ENCODE measurements at places on chromosomes 11 and 22.

- DNase-seq, result no peak
These were observed 2.8 kb downstream of the PARVB start for GRCh38 chr22:44026630-44027511.

GRCh38 chr11:116386118-116386699, 386.6 kb downstream of the BUD13 start:
- DNase-seq, result peak; percentile 18

GRCh38 chr11:107565219-107565937, at the start of gene ALKBH8:
TSS of gene ALKBH8 (minus strand) at chr11:107565735. CDS start at chr11:107560893, 4,842 bp downstream.
- peak; percentile 70 for DNase-seq

- DNase-seq, result no peak
These were observed at the start of gene XKR3 for GRCh38 chr22:16824716-16825687. TSS of gene XKR3 (minus strand) at chr22:16825411. CDS start at chr22:16808073, 17,338 bp downstream.

DNA sequence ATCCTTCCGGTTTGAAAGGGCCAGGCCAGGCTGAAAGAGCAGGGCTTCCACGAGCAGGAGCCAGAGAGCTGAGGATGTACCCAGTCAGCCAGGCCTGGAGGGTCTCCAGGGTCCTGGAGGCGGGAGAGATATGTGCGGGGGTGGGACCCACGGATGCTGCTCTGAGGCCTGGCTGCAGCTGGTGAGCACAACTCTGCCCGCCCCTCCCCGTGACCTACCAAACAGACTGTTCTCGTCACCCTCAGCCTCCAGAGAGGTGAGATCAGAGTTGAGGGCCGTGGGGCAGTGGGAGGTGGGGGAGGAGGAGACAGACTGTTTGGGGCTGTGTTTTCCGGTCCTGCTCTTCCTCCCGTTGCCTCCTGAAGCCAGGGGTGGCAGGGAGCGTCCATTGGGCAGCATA, 42.2 kb downstream of the TRIOBP start:
- DNase-seq, result no peak

DNA sequence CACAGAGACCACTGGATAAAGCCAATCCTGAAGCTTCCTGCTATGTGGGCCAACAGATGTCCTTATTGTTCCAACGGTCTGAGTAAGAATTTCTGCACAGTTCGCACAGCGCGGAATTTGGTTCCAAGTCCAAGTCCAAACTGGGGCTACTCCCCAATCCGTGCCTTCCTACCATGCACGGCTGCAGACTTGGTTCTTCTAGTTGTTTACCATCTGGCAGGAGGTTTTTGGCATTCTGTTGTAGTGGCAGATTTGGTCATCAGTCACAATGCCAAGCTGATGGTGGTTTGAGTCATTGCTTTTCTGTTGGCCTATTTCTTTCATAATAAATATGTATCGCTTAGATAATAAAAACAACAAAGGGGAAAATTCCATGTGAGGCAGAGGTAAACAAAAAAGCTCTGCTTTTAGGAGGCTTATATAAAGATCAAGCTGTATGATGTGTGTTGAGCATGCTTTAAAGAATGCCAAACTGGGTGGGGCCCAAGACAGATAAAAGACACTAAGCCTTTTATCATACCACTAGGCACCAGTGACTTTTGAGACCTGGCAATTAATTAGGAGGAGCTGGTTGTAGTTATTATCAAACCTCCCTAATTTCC, 52.5 kb upstream of the SYN3 start:
- DNase-seq, result peak; percentile 1

GRCh38 chr22:46023558-46023981, 46.6 kb upstream of the WNT7B start:
- no peak for DNase-seq

- no peak for DNase-seq
These were observed 3.5 kb downstream of the C11orf91 start for GRCh38 chr11:33696931-33697638.

- no peak for DNase-seq
These were observed 25.3 kb upstream of the CBX7 start for GRCh38 chr22:39177791-39178190.

- DNase-seq, result no peak
These were observed 1.6 kb downstream of the RNASEH2C start for GRCh38 chr11:65718964-65719492.

- DNase-seq, result no peak
These were observed 32.6 kb upstream of the APOA1 start for GRCh38 chr11:116870054-116870453.

DNA sequence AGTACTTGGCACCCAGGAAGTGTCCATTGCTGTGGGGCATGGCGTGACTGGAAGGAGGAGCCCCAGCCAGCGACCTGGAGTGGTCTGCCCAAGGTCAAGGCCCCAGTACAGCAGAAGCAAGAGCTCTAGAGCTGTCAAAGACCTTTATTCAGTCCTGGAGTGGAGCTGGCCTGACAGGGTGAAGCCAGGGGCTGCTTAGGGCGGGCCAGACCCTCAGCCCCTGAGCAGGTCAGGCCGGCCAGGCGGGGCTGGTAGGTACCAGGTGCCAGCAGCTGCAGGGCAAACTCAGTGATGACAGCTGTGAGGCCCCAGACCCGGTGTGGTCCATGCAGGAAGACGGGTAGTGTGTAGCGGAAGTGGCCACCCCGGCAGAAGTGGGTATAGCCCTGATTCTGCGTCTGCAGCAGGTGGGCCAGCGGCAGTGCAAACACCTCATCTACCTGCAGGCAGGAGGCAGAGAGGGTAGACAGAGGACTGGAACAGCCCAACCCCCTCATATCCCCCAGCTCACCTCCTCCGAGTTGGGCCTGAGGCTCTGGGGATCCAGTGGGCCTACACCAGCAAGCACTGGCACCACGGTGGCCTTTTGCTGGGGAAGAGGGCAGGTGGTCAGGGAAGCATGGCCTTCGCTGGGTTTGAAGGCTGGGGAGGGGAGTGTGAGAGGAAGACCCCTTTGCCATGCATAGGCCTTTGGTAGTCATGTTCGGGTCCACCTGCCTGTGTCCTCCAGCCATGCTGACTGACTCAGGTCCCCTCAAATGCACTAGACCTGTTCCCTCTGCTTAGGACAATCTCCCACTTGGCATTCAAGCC, 1.7 kb downstream of the NUDT8 start:
- no peak for DNase-seq

GRCh38 chr11:81707881-81708280, 1025.8 kb downstream of the FAM181B start:
- no peak for DNase-seq

DNA sequence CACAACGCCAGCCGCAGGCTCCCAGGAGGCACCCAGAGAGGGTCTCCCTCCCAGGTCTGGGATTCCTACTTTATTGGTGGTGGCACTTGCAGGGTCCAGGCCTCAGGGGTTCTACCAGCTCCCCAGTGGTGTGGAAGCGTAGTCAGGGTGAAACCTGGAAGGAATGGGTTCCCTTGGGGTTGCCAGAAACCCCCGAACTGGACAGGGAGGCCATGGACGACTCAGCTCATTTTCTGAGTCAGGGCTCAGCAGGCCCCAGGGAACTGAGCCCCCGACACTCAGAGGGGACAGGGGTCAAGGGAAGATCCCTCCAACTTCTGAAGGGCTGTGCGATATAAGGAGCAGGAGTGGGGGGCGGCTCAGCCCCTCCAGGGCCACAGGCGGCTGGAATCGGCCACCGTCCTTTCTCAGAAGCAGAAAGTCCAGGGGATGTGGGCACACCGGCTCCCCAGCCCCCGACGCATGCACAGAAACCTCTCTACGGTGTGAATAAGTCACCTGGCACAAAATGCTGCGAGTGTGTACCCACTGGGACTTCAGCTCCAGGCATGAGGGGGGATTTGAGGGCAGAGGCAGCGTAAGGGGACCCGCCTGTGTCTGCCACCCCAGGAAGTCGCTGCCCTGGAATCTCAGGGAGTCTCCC, 25.1 kb downstream of the MRGPRG start:
- DNase-seq, result no peak

GRCh38 chr11:117597071-117597470, 199.9 kb downstream of the DSCAML1 start:
- DNase-seq, result no peak

- no peak for DNase-seq
These were observed 2.4 kb downstream of the LIN7C start for GRCh38 chr11:27504205-27504604.

All from NCI-H446 (cell line).